ENCODE measurements at places on chromosomes 11 and 22. TPM values are rescaled to one million over a fixed set of nuclear protein-coding genes. Genes with fewer than 3 reads are reported as not detected.

UPK3A gene
- total RNA-seq, result not detected

CCDC73 gene
- not detected for total RNA-seq

FOSL1 gene
- 26.8 TPM for total RNA-seq

DNAJB7 gene
- total RNA-seq, result not detected

CLCF1 gene
- 10.0 TPM for total RNA-seq

NLRP10 gene
- total RNA-seq, result not detected

ARSA gene
- total RNA-seq, result 48.5 TPM

KIRREL3 gene
- not detected for total RNA-seq

OR52N4 gene
- total RNA-seq, result not detected

CHID1 gene
- total RNA-seq, result 131 TPM

GPR83 gene
- not detected for total RNA-seq

SLC25A17 gene
- total RNA-seq, result 18.5 TPM

NUP50 gene
- 47.6 TPM for total RNA-seq

MMP27 gene
- total RNA-seq, result not detected
